ENCODE measurements at places on chromosomes 2 and 18.

- no peak for DNase-seq
Measured at GRCh38 chr2:144431998-144432397, 87.9 kb downstream of the ZEB2 start.

GRCh38 chr2:88897715-88898114, 206.2 kb downstream of the RPIA start:
- no peak for DNase-seq

- DNase-seq: no peak
Measured at GRCh38 chr2:9945596-9945995, 5.9 kb upstream of the GRHL1 start.

- DNase-seq: peak; percentile 74
Measured at GRCh38 chr2:74002505-74003421, 18.1 kb downstream of the TET3 start.

GRCh38 chr2:179886-180285, 83.9 kb downstream of the SH3YL1 start:
- DNase-seq: no peak

GRCh38 chr2:1068822-1069221, 118.2 kb downstream of the SNTG2 start:
- DNase-seq: no peak

DNA sequence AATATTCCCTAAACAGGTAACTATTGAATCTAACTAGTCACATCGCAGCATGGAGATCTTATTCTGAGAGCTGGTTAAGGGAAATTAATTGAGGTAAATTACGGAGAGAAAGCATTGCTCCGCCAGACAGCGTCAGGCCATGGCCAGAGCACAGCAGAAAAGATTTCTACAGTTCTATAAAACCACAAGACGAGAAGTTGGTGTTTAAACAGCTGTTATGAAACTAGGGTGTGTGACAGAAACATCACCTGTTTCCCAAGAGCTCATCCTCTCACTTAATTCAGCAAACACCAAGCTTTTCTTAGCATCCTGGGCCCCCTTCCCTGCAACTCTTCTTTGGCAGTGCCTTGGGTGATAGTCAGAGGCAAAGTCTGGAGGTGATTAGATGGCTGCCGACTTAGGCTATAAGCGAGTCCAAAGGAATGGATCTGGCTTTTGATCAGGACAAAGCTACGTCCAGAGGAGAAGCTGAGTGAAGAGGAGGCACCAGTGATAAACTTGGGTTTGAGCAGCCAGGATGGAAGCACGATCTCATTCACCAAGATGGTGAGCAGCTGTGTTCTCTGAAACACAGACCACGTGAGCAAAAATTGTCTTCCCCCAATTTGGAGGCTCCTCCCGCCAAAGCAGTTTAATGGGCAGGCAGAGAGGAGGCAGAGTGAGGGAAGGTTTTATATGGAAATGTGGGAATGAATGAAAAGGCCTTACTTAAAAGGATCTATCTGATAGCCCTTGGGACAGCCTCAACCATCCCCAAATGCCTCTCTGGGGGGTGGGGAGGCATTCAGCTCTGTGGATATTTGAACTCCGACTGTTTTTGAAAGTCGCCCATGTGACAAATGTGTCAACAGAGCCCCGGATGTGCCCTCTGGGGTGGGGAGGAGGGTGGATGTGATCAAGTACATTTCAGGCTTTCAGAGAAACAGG, 57.8 kb downstream of the PKDCC start:
- DNase-seq: peak; percentile 89

DNA sequence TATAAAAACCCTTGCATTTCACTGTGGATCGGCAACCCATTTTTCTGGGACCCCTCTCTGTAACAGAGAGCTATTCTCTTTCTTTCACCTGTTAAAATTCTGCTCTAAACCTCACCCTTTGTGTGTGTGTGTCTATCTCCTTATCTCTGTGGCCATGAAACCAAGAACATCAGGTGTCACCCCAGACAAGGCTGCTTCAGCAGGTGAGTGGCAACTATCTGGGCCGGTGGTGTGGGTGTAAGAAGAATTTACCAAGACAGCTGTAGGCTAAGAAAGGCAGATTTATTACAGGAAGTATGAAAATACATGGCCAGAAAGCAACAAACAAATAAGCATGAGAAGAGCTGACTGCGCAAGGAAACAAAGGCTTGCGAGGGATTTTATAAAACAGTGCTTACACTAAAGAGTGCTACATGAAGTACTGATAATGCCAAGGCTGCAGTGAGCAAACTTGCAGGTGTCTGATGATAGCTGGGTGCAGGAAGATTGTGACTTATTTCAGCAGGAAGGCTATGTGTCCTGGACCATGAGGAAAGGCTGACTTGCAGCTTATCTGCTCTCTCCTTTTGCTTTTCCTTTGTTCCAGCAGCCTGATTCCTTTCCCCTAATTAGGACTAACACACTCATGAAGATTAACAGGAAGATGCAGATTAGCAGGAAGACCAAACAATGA, 421.1 kb downstream of the PTH2R start:
- no peak for DNase-seq

DNA sequence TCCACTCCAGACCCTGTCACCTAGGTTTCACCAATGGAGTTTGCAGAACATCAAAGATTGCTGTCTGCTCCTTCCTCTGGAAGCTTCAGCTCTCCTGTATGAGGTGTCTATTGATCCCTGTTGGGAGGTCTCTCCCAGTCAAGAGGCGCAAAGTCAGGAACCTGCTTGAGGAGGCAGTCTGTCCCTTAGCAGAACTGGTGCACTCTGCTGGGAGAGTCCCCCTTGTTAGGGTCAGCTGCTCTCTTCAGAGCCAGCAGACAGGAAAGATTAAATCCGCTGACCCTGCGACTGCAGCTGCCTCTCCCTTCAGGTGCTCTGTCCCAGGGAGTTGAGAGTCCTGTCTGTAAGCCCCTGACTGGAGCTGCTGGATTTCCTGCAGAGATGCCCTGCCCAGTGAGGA, 195.7 kb downstream of the PPP1R1C start:
- no peak for DNase-seq

GRCh38 chr2:46704593-46704992, 211.0 kb downstream of the MCFD2 start:
- no peak for DNase-seq

DNA sequence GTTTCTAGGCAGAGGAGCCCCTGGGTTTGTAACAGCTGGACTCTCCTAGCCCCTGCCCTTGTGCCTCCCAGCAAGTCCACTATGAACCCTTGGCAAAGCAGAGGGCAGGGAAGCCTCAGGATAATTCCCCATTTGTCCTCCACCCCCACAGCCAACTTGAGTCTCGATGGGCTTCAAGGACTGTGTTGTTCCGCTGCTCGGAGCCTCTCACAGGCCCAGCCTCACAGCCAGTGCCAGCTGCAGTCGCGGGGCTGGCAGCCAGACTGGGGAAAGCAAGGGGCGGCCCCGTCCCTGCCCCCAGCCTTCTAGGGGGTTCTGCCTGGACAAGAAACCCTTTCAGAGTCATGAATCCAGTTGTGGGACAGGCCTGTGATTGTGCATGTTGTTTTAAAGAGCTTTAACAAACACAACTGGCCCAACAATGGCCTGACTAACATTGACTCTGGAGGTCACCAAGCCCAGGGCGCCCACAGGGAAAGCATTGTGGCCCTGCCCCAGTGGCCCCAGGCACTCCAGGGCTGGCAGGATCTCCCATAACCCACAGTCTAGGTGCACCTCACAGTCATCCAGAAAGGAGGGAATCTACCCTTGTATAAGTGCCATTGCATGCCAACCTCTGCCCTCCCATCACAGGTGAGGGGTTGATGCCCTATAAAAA, 71.8 kb upstream of the DAPL1 start:
- no peak for DNase-seq

- DNase-seq: peak; percentile 63
Measured at GRCh38 chr2:102107741-102108070, 34.8 kb upstream of the IL1R1 start.

DNA sequence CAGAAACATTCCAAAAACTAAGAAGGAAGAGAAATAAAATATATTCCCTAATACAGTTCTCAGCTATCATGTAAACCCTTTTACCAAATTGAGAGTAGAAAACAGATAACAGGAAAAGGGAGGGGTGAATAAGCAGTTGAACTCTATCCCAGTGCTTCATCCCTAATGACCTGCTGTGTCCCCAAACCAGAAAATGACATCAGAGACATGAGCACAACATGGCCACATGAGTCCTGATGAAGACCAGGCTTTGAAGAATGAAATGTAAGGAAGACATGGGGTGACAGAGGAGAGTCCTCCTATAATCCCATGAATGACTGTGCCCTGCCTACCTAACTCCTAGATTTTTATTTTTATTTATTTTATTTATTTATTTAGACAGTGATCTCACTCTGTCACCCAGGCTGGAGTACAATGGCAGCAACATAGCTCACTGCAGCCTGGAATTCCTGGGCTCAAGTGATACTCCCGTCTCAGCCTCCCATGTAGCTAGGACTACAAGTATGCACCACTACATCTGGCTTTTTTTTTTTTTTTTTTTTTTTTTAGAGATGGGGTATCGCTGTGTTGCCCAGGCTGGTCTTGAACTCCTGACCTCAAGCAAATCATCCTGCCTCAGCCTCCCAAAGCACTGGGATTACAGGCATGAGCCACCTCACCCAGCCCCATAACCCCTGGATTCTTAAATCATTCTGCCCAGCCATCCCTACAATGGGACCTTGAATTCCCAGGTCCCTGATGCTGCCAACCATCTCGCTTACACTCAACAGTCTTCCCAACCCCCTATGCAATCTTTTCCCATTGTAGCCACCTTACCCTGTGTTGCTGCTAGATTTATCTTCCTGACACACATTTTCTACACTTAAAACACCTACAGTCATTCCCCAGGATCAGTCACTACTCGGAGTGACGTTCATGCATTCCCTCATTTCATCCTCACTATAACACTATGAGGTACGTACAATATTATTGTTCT, 64.5 kb downstream of the ANKRD44 start:
- no peak for DNase-seq

- DNase-seq: no peak
Measured at GRCh38 chr18:63284827-63285733, 34.5 kb downstream of the BCL2 start.

DNA sequence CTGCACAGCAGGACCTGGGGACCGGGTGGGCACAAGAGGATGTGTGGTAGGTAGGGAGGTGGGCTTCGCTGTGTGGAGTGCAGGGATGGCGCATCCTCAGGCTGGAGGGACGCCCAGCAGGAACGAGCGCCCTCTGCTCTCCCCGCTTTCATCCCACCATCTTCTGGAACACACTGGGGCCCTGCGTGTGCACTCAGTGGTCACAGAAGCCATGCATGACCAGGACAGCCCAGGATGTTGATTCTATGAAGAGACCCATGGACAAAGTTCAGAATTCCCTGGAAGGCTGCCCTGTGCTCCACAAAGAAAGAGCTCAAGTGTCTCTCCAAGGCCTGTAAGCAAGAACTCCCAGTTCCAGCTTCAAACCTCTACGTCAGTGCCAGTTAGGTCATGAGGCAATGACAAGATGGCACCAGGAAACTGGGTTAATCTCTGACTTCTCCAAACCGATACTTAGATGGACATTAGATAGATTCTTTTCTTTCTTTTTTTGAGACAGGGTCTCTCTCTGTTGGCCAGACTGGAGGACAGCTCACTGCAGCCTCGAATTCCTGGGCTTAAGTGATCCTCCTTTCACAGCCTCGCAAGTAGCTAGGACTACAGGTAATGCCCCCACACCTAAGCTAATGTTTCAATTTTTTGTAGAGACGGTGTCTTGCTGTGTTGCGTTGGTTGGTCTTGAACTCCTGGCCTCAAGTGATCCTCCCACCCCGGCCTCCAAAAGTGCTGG, 3.4 kb downstream of the SLC66A2 start:
- DNase-seq: no peak

- peak; percentile 35 for DNase-seq
Measured at GRCh38 chr2:48415836-48416515, 114.0 kb upstream of the STON1 start.

- DNase-seq: no peak
Measured at GRCh38 chr2:138444411-138444810, 57.2 kb upstream of the SPOPL start.

DNA sequence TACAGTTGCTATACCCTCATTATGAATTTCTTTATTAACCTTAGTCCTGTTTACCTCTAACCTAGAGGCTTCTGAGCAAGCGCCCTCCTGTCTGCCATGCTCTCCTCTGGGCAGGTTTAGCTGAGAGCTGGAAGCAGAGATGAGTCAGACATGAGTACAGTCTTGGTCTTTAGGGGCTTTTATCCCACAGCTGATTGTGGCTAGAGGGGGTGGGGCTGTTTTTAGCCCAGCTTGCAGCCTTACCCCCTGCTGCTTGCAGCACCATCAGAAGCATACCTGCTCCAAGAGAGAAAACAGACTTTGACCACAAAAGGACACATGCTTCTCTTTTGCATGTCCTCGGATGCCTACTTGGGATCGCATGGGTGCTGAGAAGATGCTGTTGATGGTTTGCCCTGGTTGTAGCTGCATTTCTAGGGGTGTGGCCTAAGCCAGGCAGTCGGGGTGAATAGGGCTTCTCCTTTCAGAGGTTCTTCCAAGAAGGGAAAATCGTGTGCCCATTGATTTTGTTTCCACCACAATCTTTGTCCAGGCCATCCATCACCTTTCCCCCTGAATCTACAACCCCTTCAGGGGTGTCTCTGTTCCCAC, 115.0 kb upstream of the LGALSL start:
- peak; percentile 35 for DNase-seq
